ENCODE measurements at places on chromosomes 3 and 15.
A peak's percentile ranks its signal among the peaks of the same experiment; 100 is the strongest.

DNA sequence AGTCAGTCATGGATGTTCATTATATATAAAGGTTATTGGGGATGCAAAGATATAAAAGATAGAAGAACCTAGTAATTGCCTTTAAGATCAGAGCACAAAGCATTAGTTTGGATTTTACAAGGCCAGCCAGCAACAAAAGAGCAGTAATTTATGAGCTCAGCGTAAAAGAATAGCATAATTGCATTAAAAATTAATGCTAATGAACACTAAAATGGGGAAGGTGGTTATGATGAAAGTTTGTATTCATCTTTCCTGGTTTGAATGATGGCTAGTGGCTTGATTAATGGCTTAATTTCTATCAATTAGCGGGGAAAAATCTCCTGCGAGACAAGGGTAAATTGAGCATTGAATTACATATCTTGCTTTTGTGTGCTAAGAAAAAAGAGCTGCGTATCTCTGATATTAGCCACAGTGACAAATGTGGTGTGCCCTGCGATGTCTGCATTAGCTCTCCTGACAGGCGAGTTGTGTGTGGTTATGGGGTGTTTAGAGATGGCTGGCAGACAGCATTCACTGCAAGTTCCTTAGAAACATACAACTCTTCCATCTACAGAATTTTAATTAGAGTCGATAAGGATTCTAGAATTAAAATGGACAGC, 42.8 kb upstream of the MLF1 start:
- no peak for DNase-seq

DNA sequence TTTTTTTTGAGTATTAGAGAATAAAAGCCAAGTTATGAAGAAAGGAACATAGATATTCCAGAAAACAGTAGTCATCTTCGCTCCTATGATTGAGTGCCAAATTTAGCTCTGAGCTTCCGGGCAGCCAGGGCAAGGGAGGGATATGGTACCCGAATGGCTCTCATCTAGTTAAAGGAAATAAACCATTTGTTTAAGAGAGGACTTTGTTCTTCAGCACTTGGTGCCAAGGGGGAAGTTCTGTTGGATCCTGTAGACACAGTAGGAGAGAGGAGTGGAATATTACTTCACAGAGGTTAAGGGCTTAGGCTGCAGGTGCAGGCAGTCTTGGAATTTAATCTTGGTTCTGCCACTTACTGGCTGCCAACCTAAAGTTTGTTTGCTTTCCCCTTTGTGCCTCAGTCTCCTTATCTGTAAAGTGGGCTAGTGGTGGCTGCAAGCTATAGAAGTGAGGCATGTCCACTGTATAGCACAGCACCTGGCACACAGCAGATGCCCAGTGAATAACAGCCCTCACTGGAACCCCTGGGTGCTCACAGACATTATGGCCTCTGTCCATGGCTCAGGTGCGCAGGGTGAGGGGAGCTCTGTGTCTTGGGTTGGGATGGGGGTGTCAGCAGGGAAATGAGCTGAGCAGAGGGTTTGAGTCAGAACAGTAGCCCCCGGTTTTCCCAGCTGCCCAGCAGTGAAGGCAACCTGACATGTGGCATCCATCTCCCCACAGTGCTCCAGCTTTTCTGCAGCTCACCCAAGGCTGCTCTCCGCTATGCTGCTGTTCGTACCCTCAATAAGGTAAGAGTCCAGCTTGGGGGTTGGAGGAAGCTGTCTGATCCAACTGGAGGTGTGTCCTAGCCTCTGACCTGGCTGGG, 10.4 kb downstream of the COPG1 start:
- no peak for DNase-seq

GRCh38 chr3:55014081-55014480, 86.2 kb upstream of the LRTM1 start:
- DNase-seq, result no peak

DNA sequence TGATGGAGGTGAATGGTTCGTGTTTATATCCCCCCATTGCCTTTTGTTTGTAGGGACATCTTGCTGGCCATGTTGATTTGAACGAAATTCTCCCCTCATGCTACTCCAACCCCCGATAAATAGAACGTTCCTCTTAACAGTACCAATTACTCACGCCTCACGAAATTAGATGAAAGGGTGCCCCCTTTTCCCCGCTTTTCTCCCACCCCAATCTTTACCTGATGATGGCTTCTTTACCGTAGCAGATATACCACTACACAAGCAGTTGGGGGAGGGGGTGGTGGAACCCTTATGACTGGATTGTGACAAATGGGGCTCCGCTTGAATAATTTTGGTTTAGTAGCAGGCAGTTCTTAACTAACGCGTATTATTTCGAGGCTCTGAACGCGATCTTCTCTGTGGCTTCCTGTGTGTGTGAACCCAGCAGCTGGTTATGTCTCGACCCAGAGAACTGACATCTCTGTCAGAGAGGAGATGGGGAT, 1.1 kb downstream of the PIAS1 start:
- DNase-seq, result peak; percentile 28

DNA sequence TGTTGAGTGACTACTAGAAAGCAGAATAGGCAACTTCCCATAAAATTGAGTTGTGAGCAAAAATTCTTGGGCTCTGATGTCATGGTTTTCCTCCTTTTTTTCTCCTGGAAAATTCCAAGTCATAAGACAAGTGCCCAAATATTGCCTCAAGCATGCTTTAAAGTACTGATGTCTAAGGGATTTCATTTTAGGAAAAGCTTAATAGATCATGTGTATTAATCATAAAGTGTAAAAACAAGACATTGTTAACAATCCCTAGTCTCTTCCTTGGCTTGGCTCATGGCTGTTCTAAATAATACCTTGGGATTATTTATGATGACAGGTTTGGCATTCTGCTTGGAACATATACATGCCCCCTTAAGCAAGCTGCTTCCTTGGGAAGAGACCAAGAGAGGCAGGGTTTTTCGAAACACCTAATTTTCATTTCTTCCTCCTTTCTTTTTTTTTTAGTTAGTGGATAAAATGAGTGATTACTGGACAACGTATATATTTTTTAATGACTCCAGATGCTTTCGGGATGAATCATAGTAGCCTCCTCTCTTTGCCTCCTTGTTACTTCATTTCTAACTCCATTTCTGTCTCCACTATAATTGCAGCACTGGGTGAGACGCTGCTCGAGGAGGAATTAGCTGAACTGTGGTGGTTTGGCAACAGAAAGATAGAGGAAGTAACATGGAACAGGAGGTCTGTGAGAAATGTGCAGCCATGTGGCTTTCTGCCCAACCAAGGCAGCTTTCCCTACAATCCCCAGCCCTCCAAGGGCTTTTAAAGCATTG, 104.9 kb downstream of the TPRG1 start:
- DNase-seq, result peak; percentile 76

DNA sequence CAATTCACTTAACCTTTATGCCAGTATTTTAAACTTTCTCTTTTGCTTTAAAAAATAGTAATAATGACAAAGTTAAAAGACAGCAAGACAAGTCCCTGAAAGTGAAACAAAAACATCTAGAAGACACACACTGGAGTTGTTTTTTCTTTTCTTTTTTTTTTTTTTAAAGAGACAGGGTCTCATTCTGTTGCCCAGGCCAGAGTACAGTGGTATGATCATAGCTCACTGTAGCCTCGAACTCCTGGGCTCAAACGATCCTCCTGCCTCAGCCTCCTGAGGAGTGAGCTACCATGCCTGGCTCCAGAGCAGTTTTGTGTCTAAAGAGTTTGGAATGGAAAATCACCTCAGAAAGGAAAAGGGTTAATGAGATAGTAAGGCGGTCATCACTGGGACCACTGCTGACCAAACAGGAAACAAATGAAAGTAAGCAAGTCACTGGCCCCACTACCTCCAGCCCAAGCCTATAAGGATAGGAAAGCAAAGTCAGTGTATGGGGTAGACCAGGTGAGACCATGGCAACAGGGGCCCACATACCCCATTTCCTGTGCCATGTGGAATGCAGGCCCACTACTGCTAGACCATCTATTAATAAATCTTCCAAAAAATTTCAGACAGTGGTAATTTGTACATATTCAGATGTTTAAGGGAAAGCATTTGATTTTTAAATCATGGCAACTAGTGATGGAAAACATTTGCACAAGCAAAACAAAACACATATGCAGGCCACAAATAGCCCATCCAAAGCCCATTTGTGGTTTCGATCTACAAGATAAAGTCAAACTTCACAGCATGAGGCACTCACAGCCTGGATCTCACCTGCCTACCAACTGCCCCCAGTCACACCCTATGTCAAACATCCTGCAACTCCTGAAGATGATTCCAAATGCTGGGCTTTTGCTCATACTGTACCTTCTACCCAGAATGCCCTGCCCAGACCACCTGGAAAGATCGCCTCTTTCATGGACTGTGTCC, 62.6 kb downstream of the OSBPL10 start:
- DNase-seq, result no peak

- DNase-seq, result no peak
Measured at GRCh38 chr3:78868570-78868969, 899.2 kb downstream of the ROBO1 start.

- DNase-seq, result peak; percentile 52
Measured at GRCh38 chr15:91926908-91927270, 73.4 kb downstream of the SLCO3A1 start.

DNA sequence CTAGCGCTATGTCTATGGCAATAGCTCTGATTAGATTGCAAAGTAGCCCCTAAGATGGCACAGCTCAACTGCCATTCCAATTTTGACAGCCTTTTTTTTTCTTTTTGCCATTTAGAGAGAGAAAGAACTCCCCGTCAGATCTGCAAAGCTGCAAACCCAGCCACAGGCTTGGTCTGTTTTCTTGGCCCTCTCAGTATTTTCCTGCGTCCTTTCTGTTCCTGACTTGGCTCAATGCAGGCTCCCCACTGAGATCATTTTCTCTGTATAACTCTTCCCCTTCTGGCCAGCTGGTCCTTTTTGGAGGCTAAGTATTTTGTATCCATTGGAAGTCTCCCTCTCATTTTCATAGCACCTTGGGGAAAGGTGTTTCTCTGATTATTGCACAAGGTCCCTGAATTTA, 386.7 kb downstream of the UNC13C start:
- no peak for DNase-seq

DNA sequence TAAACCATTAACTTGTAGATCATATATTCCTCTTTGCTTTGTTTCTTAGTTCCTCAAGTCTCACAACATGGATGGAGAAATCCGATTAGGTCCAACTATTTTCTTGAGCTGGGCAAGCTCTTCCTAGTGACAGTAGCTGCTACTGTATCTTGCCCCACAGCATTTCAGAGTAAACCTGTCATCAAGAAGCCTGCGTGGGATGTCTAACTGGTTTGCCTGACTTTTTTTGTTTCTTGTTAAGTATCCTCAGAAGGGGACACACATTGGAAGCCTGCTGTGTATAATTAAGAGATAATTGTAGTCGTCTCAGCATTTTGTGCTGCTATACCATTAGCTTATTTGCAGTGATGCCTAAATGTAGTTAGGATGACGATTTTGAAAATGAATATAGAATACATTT, 29.3 kb upstream of the STT3B start:
- peak; percentile 18 for DNase-seq

GRCh38 chr3:58996730-58997129, 53.1 kb downstream of the CFAP20DC start:
- no peak for DNase-seq

DNA sequence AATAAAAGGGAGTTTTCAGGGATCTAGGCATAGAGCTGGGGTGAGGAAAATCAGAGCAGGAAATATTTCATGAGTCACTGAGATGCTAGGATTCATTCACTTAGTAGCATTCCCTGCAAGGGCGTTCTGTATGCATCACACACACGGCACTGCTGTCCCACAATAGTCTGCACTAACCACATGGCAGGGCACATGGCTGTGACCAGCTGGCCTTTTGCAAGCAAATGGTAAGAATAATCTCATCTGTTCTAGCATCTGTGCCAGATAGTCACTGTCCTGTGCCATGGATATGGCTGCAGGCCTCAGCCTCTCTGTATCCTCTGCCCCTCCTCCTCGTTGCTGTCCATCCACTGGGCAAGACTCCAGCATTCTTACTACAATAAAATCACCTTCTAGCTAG, 37.8 kb downstream of the BOC start:
- peak; percentile 82 for DNase-seq

DNA sequence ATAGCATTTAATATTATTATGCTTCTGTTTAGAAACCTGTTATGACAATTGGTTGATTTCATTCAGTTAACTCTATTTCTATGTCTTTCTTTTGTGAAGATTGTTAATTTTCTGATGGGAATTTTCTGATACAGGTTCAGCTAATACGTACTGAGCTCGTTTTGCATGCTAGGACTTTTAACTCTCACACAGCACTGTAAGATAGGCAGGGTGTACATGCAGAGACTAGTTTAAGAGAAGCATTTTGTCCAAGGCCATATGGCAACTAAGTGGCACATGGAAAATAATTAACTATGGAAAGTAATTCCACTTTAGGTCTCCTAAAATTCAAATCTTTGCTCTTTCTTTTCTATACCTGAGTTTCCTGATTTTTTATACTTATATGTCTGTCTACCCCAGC, 81.9 kb downstream of the IL1RAP start:
- no peak for DNase-seq

DNA sequence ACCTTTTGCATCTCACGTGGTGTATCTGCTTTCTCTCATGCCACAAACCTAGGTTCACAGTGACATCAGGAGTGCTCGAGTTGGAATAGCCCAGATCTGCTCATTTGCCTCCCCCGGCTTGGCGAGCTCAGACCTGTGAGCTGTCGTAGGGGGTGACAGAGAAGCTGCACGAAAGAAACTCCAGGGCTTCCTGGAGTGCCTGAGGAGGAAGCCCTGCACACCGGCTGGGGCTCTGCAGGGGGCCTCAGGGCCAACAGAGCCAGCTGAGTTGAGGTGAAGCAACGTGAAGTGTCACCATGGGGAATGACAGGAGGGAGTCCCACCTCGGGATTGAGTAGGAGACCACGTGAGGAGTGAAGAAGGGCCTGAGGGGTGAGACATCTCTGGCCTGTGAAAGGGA, 62.5 kb downstream of the RPN1 start:
- DNase-seq, result no peak

- peak; percentile 13 for DNase-seq
Measured at GRCh38 chr3:151625086-151625485, 108.6 kb upstream of the AADACL2 start.

DNA sequence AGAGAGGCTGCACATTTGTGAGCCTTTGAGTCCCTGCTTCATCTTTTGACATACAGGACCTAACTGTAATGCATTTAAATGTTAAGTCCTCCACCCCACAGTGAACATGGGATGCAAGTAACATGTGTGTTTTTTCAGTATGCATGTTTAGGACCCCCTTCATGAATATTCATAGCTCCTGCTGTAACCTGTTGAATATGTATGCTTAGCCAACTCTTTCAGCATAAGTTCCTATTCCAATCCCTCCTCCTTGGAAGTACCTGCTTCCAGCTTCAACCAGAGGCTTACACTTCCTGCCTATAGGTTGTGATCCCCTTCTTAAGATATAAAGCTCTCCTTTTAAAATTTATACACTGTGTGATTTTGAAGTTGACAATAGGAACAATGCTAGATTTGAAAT, 36.9 kb upstream of the GNB4 start:
- no peak for DNase-seq

DNA sequence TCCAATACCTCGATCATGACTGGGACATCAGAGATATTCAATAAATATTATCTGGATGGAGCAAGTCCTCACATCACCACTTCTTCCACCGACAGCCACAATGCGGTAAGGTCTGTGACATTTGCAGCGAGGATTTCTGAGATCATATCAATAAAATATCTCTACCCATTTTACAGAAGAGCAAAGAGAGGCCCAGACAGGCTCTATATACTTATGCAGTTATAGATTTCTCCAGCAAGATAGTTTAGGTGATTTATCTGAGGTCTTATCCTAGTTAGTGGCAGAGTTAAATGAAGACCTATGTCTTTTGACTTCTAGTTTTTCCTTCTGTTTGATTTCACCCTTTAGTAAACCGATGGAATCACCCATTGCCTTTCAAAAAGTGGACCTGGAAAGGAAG, 81.6 kb downstream of the TNIK start:
- DNase-seq, result no peak

- no peak for DNase-seq
Measured at GRCh38 chr3:145739926-145740325, 421.1 kb downstream of the PLOD2 start.
